ENCODE measurements at places on chromosomes 16 and 17.

DNA sequence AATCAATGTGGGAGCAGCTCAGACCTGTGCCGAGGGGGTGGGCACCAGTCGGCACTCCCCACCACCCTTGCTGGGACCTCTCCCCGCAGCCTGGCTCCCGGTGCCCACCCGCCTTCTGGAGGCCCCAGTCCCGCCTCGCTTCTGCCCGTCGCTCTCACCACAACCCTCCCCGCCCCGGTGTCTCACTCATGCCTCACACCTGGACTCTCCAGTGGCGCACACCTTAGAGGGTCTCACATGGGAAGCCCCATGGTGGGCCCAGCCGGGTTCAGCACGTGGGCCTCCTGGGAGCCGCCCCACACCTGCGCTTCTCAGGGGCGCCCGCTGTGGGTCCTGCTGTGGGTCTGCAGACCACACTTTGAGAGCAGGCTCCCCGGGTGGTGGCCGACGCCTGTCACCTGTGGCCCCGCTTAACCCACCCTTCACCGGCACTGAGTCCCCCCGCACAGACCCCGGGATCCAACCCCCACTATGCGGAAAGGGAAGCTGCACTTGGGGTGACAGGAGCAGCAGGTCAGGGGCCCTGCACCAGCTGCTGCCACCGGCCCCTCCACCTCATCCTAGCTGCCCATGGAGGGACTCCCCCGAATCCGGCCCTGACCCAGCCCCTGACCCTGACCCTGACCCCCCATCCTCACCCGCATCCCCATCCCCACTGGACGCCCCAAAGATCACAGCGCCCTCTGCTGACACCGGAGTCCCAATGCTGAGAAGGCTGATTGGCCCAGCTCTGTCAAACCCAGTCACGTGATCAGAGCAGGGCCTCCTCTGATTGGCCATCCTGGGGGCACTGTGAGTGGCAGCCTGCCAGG, 27.4 kb upstream of the SLC38A10 start:
- no peak for DNase-seq

DNA sequence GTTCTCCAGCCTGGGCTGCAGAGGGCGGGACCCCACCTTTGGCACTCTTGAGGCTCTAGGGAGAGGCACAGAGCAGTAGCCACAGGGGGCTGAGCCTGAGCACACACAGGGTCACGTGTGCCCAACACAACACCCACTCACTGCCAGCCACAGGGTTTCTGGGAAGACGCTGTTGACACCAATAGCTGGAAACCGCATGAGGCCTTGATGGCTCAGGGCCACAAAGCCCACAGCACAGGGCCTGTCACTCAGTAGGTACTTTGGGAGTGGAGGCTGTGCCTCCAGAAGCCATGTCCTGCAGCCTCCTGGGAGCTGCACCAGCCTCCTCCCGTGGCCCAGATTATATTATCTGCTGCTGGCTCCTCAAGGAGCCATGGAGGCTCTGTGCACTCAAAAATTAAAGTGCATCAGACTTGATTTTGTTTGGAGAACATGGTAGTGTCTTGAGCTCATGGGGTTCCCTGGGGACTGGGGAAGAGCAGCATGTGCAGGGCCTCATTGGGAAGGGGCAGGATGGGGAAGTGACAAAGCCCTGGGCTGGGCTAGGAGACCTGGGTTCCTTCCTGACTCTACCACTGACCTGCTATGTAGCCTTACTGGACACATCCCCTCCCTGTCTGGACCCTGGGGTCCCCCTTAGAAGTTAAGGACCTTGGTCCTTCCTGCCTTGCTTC, 12.5 kb upstream of the SREBF1 start:
- DNase-seq, result no peak

- DNase-seq, result no peak
These were observed 11.9 kb downstream of the PIPOX start for GRCh38 chr17:29054835-29055234.

GRCh38 chr16:88500255-88500661, 47.2 kb downstream of the ZFPM1 start:
- no peak for DNase-seq

DNA sequence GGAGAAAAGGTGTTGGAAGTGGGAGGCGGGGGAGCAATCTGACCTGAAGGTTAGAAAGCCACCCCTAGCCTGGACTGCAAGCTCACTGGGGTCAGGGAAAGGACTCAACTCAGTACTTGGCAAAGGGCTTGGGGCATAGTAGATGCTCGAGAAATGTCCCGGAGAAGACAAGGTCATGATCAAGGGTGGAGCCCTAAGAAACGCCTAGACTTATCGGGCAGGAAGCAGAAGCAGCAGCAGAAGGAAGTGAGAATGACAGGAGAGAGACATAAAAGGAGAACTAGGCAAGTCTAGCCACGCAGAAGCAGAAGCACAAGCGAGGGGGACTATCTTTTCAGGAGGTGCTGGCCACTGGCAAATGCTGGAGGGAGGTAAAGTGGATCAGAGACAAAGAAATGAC, 10.2 kb downstream of the COTL1 start:
- no peak for DNase-seq

- peak; percentile 82 for DNase-seq
These were observed 15.7 kb downstream of the CAVIN1 start for GRCh38 chr17:42407289-42407836.

DNA sequence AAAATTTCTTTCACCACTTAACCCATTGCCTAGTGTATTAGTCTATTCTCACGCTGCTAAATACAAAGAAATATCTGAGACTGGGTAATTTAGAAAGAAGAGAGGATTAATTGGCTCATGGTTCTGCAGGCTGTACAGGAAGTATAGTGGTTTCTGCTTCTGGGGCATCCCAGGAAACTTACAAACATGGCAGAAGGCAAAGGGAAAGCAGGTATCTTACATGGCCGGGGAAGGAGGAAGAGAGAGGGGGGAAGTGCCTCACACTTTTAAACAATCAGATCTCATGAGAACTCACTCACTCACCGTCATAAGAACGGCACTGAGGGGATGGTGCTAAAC, 931.4 kb upstream of the SOX9 start:
- no peak for DNase-seq

DNA sequence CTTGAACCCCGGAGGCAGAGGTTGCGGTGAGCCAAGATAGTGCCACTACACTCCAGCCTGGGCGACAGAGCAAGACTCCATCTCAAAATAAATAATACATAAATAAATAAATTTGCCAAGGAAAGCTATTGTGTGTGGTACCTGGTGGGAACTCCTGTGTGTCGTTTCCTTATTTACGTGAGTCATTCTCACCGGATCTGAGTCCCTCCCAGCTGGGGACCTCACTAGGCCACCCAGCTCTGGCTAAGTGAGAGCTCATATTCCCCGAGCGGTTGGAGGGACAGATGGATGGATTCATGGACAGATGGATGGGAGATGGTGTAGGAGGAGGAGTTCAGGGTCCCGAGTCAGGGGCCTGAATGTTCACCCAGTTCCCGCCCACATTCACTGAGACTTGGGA, 22.9 kb upstream of the C1QL1 start:
- peak; percentile 47 for DNase-seq

GRCh38 chr17:17792551-17793377, 44.0 kb downstream of the SREBF1 start:
- DNase-seq, result peak; percentile 65

GRCh38 chr17:34252095-34252443, 3.0 kb upstream of the CCL2 start:
- no peak for DNase-seq

- DNase-seq, result no peak
These were observed 7.1 kb downstream of the CDH15 start for GRCh38 chr16:89178453-89179147.

DNA sequence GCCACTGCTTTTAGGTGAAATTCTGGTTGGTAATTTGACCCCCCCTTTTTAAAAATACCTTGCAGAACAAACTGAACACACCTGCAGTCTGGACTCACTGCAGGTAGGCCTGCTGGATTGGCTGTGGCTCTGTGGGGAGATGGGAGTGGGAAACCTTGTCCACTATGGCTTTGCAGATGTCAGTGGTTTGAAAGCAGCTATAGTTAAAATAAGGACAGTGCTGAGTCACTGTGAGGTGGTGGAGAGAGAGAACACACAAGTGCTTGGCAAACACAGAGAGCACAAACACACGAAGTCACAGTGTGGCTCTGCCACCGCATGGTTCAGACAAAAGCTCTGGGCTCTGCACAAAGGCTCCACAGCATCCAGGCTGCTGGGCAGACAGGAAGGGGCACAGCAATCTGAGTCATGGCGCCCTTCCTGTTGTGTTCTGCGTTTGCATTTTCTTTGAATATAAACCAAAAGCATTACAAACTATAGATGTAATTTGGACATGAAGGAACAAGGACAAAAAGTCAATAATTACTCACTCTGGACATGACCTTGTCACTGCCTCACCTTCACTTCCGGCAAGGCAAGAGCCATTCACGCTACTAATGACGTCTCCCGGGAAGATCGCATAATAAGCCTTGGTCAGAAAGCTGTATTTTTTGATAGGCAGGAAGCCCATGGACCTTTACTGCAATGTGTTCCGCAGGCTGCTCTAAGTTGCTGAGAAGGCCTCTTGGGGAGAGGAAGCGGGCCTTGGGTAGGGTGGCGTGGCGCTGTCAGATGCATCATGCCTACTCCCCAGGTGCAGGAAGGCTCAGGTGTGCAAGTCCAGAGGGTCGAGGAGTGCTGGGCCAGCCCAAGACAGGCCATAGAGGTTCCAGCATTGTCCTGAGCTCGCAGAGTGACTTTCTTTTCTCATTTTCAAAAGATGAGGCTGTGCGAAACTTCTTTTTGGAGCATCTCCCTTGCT, 60.1 kb upstream of the MED9 start:
- DNase-seq, result no peak

GRCh38 chr17:75442168-75443103, 14.0 kb upstream of the TMEM94 start:
- DNase-seq, result no peak

DNA sequence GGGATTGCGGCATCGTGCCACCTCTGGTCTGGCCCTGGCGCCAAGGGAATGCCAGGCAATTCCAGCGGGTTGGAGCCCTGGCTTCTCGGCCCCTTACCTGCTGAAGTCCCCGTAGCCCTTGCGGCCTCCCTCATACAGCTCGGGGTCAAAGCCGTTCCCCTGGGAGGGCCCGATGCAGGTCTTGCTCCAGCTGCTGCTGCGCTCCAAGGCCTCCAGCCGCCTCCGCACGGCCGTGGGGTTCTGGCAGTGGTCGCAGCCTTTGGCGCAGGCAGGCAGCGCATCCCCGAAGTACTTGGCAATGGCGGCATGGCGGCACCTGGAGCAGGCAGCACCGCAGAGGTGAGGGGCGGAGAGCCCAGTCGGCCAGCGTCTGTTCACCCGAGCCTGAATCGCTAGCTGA, 1.9 kb upstream of the SMIM5 start:
- no peak for DNase-seq

- DNase-seq, result no peak
These were observed 30.2 kb downstream of the PLD6 start for GRCh38 chr17:17175917-17176316.

DNA sequence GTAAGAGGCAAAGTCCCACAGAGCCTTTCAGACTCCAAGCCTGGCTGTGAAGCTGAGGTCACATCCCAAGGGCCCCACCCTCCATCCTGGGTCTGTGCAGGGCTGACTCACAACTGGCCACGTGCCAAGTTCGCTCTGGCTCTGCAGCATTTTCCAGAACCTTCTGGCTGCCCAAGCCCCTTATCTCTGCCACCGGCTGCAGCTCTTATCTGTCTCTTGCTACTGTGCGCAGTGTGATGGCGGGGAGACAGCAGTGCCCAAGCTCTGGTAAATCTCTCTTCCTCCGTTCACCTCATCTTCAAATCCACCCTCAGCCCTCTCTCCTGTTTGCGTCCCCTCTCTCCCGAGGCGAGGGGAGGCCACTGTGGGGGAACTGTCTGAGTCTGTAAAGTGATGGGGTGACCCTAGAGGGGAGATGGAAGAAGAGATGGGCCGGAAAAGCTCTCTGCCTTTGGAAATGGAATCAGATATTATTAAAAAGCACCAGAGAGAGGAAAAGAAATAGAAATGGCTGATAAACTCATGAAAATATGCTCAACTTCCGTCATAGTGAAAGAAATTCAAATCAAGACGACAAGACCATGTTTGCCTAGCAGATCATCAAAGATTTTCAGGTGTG, 162.7 kb upstream of the CDC42EP4 start:
- no peak for DNase-seq

- peak; percentile 24 for DNase-seq
These were observed 4.9 kb downstream of the TIMM22 start for GRCh38 chr17:1001640-1002411.

DNA sequence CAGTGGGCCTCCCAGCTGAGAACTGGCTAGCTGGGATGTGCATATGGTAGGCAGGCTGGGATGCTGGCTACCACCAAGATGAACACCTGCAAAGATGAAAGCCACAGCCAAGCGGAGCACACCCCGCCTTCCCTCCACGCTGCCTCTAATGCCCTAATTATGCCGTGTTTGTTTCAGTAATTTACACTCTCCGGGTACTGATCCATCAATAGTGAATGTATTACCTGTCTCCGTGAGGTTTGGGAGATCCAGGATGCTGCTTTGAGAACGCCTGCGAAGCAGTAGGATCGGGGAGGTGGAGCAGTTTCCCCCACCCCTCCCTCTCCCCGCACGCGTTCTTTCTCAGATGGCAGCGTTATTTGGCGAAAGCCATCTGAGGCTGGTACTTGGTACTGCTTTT, 28.9 kb upstream of the GSE1 start:
- no peak for DNase-seq

DNA sequence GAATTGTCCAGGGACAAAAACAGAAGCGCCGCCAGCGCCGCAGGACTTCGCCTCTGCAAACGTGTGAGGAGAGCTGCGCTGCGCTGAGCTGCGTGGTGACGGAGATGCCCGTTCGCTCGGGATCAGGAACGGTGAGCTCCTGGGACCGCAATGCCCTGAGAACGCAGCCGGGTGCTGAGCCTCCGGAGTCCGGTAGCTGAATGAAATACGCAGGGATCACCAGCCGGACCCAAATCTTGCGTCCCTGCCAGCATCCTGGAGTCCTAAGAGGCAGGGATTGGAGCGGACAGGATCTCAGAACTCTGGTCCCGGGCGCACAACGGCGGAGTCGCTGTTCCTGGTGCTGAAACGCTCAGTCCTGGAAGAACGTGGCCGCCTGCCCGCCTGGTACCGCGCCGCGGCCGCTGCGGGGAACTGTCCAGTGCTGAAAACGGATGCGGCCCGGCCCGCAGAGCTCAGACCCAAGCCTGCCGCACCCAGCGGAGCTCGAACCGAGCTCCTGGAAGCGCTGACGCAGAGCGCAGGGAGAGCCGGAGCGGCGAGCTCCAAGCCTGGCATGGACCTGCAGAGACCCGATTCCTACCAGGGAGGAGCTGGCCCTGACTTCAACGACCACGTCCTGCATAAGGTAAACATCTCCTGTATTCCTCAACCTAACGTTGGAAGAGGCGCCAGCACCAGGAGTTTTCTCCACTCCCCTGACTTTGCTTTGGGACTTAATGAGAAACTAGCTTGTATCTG, 41.5 kb downstream of the CD300LF start:
- no peak for DNase-seq

GRCh38 chr16:4648917-4649316, 24.3 kb downstream of the MGRN1 start:
- no peak for DNase-seq

DNA sequence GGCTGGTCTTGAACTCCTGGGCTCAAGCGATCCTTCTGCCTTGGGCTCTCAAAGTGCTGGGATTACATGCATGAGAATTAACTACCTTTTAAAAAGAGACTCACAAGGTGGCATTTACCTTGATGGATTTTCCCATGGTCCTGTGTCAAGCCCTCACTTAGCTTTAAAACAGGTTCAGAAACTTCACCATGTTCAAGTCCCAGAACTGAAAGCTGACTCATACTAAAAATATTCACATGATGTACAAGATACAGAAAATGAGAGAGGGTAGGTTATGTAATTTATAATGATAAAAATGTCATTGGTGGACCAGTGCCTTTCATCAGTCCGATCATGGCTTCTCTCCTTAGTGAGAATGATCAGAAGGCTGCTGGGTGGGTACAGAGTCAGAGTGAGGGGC, 4.3 kb upstream of the AKAP1 start:
- DNase-seq, result no peak

All from NCI-H2171 (cell line).